ENCODE measurements at places on chromosomes 16 and 17.
A peak's percentile ranks its signal among the peaks of the same experiment; 100 is the strongest.

GRCh38 chr16:74896389-74897370, 88.2 kb downstream of the WDR59 start:
- DNase-seq, result no peak

- no peak for DNase-seq
Observed at GRCh38 chr16:67054901-67055300, 26.0 kb downstream of the CBFB start.

DNA sequence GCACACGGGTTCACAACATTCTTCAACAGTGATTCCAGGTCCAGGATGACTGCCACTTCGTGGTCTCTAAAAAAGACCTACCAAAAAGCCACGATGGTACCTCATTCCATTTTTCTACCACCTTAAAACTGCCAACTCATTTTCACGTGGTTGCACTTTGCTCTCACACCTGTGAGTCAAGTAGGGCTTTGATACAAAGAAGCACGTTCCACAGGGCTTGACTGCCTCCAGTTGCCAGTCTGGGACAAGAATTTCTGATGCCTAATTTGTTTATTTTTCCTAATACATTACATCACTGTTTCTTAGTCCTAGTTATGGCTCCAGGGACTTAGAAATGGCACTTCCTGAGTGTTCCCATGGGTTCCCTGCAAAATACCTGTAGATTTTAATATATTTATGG, 911.6 kb upstream of the EEF2KMT start:
- no peak for DNase-seq

GRCh38 chr17:37662353-37662752, 19.1 kb upstream of the DDX52 start:
- no peak for DNase-seq

GRCh38 chr17:58245428-58246103, 7.2 kb downstream of the LPO start:
- no peak for DNase-seq

GRCh38 chr17:69702078-69702477, 287.6 kb downstream of the MAP2K6 start:
- DNase-seq, result no peak

DNA sequence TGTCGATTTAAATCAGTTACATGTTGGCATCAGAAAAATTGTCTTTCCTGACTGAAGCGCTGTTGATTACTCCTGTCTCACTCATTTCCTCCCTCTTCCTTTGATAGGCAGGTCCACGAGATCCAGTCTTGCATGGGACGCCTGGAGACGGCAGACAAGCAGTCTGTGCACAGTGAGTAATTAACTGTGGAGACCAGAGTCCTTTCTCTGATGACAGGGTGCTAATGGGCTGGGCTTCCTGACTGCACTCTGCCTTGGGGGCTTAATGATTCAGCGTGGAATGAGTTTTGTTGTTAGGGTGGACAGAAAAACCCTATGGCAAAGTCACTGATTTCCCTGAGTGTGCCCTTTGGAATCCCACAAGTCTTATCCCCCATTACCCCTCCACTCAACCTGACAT, 6.5 kb downstream of the GOSR2 start:
- no peak for DNase-seq

- DNase-seq, result no peak
Observed at GRCh38 chr17:32495359-32496231, 8.8 kb downstream of the CDK5R1 start.

DNA sequence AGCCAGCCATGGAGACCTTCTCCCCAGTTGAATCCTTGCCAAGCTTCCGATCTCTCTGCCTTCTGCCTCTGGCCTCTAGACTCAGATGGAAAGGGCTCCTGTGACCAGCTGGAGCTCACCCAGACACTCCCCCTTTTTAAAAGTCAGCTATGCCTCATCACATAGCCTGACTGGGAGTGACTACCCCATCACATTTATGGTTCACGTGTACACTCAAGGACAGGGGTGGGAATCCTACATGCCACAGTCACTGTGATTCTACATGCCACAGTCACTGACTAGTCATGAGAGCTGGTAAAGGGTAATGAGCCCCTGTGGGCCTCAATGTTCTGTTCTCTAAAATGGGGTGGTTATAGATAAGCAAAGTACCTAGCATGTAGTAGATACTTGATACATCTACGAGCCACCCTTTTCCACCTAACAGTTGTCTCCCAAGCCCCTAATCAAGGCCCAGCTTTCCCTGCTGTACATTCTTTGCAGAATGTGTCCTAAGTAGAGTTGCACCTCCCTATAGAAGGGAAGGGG, 85.1 kb downstream of the RGS9 start:
- no peak for DNase-seq

- DNase-seq, result no peak
Observed at GRCh38 chr17:37774504-37774903, 29.6 kb upstream of the HNF1B start.

DNA sequence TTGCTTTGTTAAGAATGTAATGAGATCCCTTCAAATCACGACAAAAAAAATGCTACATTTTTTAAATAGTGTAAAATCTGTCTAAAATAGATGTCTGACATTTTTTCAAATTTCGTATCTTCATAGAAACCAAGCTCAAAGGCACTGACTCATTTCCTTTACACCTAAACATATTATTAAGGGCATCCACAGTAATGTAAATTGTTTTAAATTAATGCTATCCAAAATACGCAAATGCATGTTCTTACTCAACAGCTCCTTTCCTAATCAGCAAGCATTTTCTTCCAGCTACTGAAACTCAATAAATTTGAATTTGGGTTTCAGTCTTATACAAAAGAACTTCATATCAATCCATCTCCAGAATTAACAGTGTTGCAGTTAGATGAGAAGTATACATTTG, 4.3 kb downstream of the C16orf87 start:
- DNase-seq, result no peak

GRCh38 chr16:81547939-81548216, 103.3 kb downstream of the CMIP start:
- no peak for DNase-seq

GRCh38 chr17:82021107-82021899, 1.4 kb downstream of the CENPX start:
- no peak for DNase-seq

DNA sequence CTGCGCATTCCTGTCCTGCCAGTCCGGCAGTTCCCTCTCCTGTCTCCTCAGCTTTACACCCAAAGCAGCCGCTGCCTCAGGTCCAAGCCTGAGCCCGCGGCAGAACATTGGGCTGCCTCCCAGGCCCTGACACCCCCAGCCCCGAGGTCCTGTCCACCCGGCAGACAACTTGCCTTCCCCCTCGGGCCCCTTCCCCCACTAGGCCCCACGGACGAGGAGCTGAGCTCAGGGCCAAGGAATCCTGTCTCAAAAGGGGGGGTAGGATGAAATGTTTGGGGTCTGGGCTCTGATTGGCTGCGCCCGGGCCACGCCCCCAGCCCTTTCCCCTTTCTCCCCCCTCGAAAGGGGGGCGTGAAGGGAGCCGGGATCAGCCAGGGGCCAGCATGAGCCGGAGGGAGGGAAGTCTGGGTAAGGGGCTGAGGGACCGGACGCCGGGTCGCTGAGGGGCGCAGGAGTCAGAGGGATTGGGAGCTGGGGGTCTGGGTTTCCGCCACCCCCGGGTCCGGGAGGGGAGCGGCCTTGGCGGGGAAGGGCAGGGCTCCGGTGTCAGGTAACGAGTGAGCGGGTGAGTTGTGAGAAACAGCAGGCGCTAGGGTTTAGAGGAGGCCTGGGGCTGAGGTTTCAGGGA, at the start of gene CTF1:
TSS of gene CTF1 (plus strand) at position 354 of the 628 bp plus-strand sequence. CDS start at position 384, 30 bp downstream.
- DNase-seq, result no peak

DNA sequence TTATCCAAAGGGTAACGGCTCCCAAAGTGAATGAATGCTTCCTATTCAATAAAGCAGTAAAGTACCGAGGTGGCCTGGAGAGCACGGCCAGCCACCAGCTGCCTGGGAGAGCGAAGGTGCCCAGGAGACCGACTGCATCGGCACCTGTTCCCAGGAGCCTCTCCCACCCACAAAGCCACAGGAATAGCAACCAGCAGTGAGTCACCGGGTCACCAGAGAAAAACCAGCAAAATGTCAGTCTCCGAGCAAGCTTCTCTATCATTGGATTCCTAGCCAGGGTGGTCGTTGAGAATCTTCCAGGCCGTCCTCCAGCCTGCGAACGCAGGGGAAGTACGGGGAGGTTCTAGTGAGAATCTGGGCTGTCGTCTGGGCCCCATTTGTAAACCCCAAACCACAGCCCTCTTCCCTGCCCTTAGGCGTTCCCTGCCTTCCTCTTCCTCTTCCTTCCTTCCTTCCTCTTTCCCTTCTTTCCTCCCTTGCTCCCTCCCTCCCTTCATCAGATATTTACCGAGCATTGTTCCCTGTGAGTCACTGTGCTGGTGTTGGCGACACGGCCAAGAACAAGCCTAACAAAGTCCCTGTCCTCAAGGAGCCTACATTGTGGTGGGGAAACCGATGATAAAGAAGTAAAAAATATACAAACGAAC, 114.6 kb downstream of the SLC39A11 start:
- DNase-seq, result no peak

- DNase-seq, result no peak
Observed at GRCh38 chr17:44830359-44831288, 537 bp upstream of the GJC1 start.

- no peak for DNase-seq
Observed at GRCh38 chr17:67559381-67559966, 158.3 kb upstream of the NOL11 start.

- no peak for DNase-seq
Observed at GRCh38 chr17:28161311-28161710, 118.8 kb downstream of the NLK start.

DNA sequence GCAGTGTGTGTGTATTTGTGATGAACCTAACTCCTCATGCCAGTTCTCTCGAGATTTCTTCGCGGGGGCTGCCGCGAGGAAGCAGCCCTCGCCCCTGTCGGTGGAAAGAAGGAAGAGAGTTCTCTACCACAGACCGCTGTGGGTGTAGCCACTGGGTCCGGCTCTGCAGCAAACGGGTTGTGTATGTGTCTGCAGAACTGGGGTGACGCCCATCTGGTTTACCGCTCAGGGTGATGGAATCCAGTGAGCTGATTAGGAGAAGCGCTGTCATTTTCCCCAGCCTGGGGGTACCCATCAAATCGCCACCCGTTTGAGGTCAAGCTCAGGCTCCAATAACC, 7.7 kb downstream of the CORO6 start:
- no peak for DNase-seq

DNA sequence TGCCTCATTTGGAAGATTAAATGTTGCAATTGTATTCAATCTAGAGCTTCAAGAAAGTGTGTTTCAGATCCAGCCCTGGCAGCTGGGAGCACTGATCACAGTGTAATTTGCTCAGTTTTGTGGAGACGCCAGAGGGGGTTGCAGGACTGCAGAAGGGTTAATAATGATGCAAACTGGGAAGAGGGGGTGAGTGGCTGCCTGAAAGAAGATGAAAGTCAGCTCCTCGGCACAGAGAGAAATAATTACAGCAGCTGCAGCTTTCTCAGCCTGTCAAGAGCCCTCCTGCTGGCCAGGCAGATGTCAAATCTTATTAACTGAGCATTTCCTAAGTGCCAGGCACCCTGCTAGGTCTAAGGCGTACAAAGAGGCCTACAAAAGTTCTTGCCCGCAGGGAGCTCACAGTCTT, 97.7 kb downstream of the ZNF18 start:
- no peak for DNase-seq

GRCh38 chr16:89378947-89379771, 111.2 kb downstream of the ANKRD11 start:
- DNase-seq, result peak; percentile 53

- no peak for DNase-seq
Observed at GRCh38 chr17:16158714-16159113, 56.6 kb downstream of the NCOR1 start.

GRCh38 chr16:85369741-85370528, 243.2 kb upstream of the GSE1 start:
- DNase-seq, result no peak

DNA sequence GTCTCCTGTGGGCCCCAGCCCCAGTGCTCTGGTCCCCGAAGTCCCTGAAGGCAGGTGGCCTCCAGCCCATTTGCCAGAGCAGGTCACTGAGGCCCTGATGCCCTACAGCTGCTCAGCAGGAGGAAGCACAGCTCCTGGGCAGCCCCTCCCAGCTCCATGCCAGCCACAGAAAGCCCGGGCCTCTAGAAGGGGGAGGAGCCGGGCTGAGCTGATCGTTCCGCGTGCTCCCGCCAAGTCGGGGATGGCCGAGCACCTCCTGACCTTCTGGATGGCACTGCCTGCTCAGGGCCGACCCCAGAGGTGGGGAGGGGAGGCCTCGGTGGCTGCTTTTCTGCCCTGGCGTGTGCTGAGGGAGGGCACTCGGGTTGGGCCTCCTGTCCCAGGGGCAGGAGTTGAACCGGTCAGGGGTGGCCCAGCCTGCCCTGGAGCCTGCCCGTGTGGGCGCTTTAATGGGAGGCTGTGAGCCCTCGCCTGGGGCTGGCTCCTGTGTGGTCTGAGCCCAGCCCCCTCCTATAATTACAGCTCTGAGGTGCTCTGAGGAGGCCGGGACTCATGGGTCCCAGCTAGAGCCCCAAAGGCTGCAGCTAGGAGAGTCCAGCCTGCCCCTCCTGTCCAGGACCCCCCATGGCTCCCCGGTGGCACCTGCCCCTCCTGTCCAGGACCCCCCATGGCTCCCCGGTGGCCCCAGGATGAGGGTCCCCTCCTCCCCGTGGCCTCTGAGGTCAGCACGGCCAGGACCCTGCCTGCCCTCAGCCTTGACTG, 29.7 kb downstream of the ZFPM1 start:
- DNase-seq, result no peak

- no peak for DNase-seq
Observed at GRCh38 chr17:28961391-28961790, 10.1 kb upstream of the PHF12 start.

DNA sequence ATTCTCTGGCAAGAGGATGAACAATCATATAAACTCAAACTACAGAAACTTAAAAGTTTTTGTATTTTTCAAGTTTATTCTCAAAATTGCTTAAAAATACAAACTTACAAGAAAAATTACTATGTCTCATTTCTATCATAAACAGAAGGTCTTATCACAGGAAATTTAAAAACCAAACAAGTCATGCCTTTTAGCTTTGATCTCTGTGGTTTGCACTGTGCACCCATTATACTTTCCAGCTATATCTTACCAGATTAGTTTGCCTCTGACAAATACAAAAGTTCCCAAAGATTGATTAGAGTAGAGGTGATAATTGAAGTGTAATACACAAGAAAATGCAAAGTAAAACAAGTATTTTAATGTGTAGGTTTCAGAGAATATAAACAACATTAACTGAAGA, 117.4 kb downstream of the MYO1D start:
- DNase-seq, result no peak

- DNase-seq, result peak; percentile 54
Observed at GRCh38 chr17:38587947-38588787, 17.6 kb downstream of the SRCIN1 start.

DNA sequence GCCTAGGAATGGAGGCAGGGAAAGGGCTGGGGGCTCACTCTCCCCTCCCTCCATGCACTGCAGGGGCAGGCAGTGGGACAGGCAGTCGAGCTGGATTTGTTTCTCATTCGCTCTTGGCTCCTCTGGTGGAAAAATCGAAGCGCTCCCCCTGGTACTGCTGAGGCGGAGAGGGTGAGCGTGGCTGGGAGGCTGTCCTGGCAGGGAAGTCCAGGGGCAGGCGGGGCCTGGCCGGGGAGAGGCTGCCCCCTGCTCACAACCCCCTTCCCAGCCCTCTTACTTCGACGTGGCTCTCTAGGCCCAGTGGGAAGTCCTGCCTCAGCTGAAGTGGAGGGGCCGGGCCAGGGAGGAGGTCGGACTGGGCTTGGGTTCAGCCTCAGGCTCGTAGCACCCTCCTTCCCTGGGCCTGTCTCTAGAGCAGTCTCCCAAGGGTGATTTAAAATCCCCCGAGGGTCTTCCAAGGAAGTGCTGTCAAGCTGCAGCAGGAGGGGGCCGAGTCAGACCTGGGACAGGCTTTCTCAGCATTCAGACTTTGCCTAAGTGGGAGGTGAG, 16.5 kb upstream of the TMEM92 start:
- DNase-seq, result no peak

- DNase-seq, result no peak
Observed at GRCh38 chr17:65022137-65022536, 34.4 kb downstream of the GNA13 start.

All from NCI-H524 treated with DMSO at 0.1 percent for 48 hours (cell line).